Aorta (tissue), 5 donors: ENCODE measurements at places on chromosomes 7 and 10. TPM values are rescaled to one million over a fixed set of nuclear protein-coding genes. Genes with fewer than 3 reads are reported as not detected.

DNA sequence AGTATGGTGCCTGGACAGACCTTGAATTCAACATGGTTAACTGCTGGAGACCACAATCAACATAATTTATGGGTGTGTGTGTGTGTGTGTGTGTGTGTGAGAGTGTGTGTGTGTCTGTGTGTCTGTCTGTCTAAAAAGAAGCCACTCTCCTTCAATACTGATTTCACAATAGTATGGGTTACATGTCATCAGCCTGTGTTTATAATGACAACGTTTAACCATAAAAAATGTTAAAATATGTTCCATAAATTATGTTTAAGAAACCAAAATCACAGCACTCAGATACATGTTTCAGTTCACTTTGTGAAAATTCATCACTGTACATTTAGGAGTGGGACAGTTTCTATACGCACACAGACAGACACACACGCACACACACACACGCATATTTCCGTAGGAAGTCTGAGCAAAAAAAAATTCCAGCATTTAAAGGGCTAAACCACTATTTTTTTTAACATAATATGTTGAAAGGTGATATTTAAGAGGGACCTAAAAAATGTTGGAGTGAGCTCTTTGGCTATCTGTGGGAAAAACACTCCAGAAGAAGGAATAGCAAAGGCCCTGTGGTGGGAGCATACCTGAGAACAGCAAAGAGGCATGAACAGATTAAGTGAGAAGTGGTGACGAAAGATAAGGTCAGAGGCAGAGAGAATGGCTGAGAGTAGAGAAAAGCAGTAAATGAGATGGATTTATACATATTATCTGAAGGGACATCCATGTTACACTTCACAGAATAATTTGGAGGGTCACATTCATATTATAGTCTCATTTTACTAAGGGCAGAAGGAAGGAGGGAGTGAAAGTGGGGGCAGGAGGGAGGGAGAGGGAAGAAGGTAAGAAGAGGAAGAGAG is 10.9 kb downstream of the PDZD8 start:
- peaks cover 5% of the 10 kb centered on the region for H3K4me1 ChIP-seq
- no peak for DNase-seq
- no peaks in the 10 kb centered on the region for H3K36me3 ChIP-seq
- no peaks in the 10 kb centered on the region for H3K27me3 ChIP-seq
- no peak overlapping the region for H3K27ac ChIP-seq
- H3K4me3 ChIP-seq = no peak overlapping the region

GRCh38 chr7:31735991-31736982 is 49.3 kb downstream of the PPP1R17 start:
- no peaks in the 10 kb centered on the region for H3K4me1 ChIP-seq
- DNase-seq = no peak
- H3K36me3 ChIP-seq = no peaks in the 10 kb centered on the region
- no peaks in the 10 kb centered on the region for H3K27me3 ChIP-seq

DNA sequence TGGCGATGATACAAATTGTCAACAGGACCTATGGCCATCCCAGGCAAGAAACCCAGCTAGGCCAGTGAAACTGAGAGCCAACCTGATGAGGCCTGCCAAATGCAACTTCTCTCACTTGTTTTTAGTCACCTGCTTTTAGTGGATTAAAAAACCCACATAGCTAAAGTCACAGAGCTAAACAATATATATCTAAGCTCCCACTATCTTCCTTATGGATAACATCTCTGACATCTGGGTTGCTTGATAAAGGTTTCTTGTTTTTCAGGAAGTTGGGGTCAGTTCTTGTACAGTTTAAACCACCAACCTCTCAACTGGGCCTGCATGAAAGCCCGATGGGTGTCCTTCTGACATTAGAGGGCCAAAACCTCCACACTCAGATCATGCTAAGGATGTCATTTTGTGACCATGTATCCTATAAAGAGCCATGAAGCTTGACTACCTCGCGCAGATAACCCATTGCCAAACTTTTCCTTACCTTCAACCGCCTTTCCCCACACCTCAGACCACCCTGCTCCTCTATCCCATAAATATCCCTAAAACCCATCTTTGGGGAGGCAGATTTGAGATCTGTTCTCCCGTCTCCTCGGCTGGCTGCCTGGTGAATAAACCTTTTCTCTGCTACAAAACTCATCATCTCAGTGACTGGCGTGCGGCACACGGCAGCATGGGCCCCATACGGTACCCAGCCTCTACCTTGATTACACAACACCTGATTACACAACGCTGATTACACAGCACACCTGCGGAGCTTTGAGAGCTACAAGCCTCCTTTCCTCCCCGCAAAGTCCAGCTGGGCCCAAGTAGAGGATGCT is 797 bp upstream of the STMP1 start:
- DNase-seq = no peak
- peak overlapping the region; percentile 47 for H3K27ac ChIP-seq
- H3K4me3 ChIP-seq = peak overlapping the region; percentile 11
- H3K4me1 ChIP-seq = peaks cover 3% of the 10 kb centered on the region
- H3K27me3 ChIP-seq = no peaks in the 10 kb centered on the region
- H3K36me3 ChIP-seq = no peaks in the 10 kb centered on the region

Gene CYP3A7
- total RNA-seq = not detected

DNA sequence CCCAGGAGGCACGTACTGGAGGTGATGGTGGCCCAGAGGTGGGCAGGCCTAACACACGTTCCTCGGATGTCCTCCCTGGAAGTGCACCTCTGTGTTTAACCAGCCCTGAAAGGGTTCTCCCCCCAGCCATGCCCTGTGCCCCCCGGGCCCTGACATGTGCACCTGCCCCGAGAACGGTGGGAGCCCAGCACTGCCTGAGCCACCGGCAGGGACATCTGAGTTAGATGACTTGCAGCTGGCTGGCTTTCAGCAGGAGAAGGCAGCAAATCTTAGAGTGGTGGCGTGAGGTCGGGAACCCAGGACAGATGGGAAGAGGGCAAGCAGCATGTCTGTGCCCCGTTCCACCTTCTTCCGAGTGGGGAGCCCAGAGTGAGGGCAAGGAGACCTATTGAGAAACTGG is 291.8 kb downstream of the TCERG1L start:
- no peak overlapping the region for H3K4me3 ChIP-seq
- H3K27me3 ChIP-seq = no peaks in the 10 kb centered on the region
- DNase-seq = no peak
- no peaks in the 10 kb centered on the region for H3K36me3 ChIP-seq
- no peaks in the 10 kb centered on the region for H3K4me1 ChIP-seq

- no peaks in the 10 kb centered on the region for H3K36me3 ChIP-seq
- H3K4me3 ChIP-seq = no peak overlapping the region
- no peak for DNase-seq
- H3K4me1 ChIP-seq = no peaks in the 10 kb centered on the region
- H3K27ac ChIP-seq = no peak overlapping the region
- H3K27me3 ChIP-seq = no peaks in the 10 kb centered on the region
Observed at GRCh38 chr10:71638064-71638821, 81.3 kb downstream of the C10orf105 start.

DNA sequence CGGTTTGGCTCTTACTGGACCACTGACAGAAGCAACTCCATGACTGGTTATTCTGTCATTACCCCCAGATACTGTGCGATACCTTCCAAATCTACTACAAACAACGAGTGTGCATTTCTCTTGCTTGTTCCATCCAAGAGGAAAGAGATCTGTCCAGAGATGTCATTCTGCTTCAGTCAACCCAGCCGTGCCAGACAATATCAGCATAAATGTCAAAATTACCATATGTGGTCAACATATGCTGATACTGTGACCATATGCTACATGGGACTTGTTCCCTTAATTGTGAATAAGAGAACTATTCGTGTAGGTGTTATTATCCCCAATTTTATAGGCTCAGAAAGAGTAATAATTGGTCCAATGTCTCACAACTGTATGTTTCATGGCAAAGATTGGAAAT is 143.2 kb upstream of the PRSS1 start:
- no peaks in the 10 kb centered on the region for H3K4me1 ChIP-seq
- H3K36me3 ChIP-seq = no peaks in the 10 kb centered on the region
- no peak overlapping the region for H3K4me3 ChIP-seq
- no peak for DNase-seq
- H3K27ac ChIP-seq = no peak overlapping the region
- no peaks in the 10 kb centered on the region for H3K27me3 ChIP-seq

Gene TMEM176B
- 85.5 TPM for total RNA-seq

Gene HOXA5
- 8.0 TPM for total RNA-seq

Gene CFAP70
- 0.94 TPM for total RNA-seq

DNA sequence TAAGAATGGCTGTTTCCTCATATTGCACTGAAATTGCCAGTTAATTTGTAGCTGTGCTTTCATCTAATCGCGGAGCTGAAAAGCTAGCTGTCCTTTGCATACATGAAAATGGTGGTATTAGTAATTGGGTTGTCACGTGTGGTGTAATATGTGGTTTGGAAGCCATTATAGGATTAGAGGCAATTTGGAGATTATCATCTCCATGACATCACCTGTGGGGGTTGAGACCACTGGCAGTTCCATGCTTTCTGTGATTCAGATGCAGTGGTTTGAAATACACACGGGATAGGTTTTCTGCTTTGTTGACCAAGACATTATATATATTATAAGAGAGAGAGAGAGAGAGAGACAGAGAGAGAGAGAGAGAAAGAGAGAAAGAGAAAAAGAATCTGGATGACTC is 180.8 kb downstream of the RAB11FIP2 start:
- H3K4me3 ChIP-seq = no peak overlapping the region
- peaks cover 3% of the 10 kb centered on the region for H3K27me3 ChIP-seq
- H3K27ac ChIP-seq = no peak overlapping the region
- no peak for DNase-seq
- H3K4me1 ChIP-seq = no peaks in the 10 kb centered on the region

DNA sequence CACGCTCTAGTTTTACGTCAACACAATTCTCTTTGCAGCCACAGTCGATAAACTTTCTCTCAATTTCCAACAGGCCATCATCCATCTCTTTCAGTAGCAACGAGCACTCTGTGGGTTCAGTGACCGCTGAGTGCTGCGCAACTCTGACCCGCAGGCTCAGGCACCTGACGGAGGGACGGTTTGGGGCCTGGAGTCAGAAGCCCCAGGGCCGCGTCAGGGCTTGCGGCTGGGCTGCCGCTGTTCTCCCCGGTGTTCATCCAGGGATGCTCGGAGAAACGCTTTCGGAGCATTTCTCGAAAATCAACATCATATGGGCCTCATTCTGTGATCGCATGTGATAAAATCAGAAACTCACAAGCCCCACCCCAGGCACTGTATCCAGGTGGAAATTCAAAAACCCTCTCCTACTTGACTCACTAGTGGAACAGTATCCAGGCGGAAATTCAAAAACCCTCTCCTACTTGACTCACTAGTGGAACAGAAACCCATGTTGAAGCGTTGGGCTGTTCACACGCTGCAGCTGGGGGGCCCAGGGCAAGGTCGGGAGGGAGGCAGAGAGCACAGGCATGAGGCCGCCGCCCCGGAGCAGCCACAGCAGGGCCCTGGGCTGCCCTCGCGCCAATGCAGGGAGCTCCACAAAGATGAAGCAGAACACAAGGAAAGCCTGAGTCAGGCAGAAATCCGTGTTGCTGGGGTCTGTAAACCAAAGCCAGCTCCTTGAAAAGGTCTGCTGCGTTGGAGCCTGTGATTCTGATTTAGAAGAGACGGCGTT is 73.3 kb upstream of the NKX6-2 start:
- no peak for DNase-seq
- H3K27me3 ChIP-seq = no peaks in the 10 kb centered on the region
- H3K4me1 ChIP-seq = no peaks in the 10 kb centered on the region
- no peak overlapping the region for H3K4me3 ChIP-seq
- no peak overlapping the region for H3K27ac ChIP-seq

GRCh38 chr10:35456153-35456720 is 119.9 kb downstream of the CCNY start:
- no peak overlapping the region for H3K4me3 ChIP-seq
- H3K4me1 ChIP-seq = no peaks in the 10 kb centered on the region
- no peaks in the 10 kb centered on the region for H3K36me3 ChIP-seq
- H3K27me3 ChIP-seq = no peaks in the 10 kb centered on the region
- no peak overlapping the region for H3K27ac ChIP-seq

- H3K27ac ChIP-seq = no peak overlapping the region
- no peaks in the 10 kb centered on the region for H3K36me3 ChIP-seq
- H3K4me1 ChIP-seq = no peaks in the 10 kb centered on the region
- no peaks in the 10 kb centered on the region for H3K27me3 ChIP-seq
Observed at GRCh38 chr7:30274641-30275040, 9.8 kb upstream of the ZNRF2 start.

- H3K4me3 ChIP-seq = no peak overlapping the region
- no peaks in the 10 kb centered on the region for H3K27me3 ChIP-seq
- no peaks in the 10 kb centered on the region for H3K4me1 ChIP-seq
- no peak for DNase-seq
Observed at GRCh38 chr10:8182806-8183205, 128.3 kb downstream of the GATA3 start.

Gene TYSND1
- 5.4 TPM for total RNA-seq

DNA sequence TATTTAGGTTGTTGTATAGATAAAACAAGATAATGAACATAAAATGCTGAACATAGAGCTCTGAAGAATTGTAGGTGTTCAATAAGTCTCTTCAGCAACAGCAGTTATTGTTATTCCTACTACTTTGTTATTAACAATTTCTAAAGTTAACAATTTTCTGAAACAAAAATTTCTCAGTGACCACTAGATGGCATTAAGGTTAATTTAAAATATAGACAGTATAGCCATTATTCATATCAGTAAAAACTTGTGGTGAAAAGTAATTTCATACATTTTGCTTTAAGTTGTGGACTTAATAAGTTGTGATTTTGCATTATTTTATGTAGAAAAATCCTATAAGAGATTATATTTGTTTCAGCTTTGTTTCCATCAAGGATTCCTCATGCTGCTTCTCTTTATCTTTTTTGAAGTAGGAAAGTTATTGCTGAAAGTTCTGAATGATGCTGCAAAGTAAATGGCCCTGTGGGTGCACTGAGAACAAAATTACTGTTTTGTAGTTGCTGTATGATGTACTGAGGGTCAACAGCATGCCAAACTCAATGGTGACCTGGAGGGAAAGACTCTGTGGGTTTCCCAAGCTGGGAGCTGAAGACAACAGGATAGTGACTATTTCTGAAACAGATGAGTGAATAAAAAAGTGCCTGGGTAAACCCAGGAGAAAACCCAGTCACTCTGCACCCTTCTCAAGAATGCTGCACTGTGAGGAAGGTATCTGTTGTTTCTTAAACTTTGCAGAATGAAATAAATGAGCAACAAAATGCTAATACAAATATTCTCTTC is 253.6 kb downstream of the KIF20B start:
- DNase-seq = no peak
- no peak overlapping the region for H3K4me3 ChIP-seq
- no peaks in the 10 kb centered on the region for H3K27me3 ChIP-seq
- no peaks in the 10 kb centered on the region for H3K36me3 ChIP-seq

- no peaks in the 10 kb centered on the region for H3K36me3 ChIP-seq
- H3K27ac ChIP-seq = no peak overlapping the region
- no peaks in the 10 kb centered on the region for H3K4me1 ChIP-seq
- H3K27me3 ChIP-seq = no peaks in the 10 kb centered on the region
- no peak overlapping the region for H3K4me3 ChIP-seq
Observed at GRCh38 chr10:103740611-103741010, 114.8 kb downstream of the SH3PXD2A start.

DNA sequence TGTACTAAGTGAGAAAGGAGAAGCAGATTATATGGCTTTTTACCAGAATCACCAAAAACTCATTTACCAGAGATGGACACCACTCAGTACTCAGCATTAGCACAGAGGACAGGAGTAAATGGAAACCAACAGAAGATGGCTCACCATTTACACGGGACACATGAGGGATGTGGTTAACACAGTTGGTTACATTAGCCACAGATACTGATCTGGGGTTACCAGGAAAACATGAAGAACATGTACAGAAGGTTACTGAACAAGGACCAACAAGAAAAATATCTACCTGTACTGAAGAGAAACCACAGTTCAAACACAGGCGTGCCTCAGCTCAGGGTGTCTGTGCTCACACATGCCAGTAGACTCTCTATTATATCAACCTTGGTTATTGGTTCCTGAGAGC is 1285.8 kb upstream of the SORCS1 start:
- no peak overlapping the region for H3K27ac ChIP-seq
- no peak overlapping the region for H3K4me3 ChIP-seq
- H3K4me1 ChIP-seq = no peaks in the 10 kb centered on the region
- no peaks in the 10 kb centered on the region for H3K36me3 ChIP-seq
- H3K27me3 ChIP-seq = no peaks in the 10 kb centered on the region
